ENCODE measurements at places on chromosomes 12 and 14.

- DNase-seq: no peak
Measured at GRCh38 chr12:10511756-10512355, 6.2 kb downstream of the EIF2S3B start.

DNA sequence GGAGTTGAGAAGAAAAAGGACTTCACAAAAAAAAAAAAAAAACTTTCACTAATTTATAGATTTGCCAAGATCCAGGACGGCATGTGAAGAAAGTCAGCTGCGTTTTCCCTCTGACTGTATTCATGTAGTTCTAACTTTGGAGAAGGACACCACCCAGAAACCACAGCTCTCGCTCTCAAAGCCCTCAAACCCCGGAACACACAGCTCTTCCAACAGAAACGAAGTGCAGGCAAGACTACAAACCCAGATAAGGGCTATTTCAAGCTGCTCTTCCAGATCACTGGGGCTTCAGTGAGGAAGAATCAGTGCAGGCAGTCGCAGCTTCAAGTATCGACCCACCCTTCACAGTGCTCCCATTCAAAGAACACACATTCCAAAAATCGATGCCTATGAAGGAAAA, 13.2 kb downstream of the KCNH5 start:
- DNase-seq: no peak

DNA sequence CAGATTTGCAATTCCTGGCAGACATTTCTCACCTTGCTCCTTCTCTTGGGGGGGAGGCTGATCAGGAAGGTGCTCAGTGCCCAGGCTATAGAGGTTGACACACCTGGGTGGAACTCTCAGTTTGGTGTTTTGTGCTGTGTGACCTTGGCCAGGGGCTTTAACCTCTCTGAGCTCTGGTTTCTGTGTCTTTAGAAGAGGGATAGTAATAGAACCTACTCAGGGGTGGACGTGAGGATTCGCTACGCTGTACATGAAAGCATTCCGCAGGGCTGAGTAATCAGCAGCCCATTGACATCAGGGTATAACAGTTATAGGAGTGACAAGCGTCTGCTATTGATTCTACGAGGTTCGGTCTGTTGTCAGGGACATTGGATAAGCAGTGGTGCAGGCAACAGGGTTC, 98.1 kb downstream of the PHETA1 start:
- DNase-seq: no peak

- DNase-seq: no peak
Measured at GRCh38 chr14:52660325-52660724, 35.0 kb downstream of the ERO1A start.

DNA sequence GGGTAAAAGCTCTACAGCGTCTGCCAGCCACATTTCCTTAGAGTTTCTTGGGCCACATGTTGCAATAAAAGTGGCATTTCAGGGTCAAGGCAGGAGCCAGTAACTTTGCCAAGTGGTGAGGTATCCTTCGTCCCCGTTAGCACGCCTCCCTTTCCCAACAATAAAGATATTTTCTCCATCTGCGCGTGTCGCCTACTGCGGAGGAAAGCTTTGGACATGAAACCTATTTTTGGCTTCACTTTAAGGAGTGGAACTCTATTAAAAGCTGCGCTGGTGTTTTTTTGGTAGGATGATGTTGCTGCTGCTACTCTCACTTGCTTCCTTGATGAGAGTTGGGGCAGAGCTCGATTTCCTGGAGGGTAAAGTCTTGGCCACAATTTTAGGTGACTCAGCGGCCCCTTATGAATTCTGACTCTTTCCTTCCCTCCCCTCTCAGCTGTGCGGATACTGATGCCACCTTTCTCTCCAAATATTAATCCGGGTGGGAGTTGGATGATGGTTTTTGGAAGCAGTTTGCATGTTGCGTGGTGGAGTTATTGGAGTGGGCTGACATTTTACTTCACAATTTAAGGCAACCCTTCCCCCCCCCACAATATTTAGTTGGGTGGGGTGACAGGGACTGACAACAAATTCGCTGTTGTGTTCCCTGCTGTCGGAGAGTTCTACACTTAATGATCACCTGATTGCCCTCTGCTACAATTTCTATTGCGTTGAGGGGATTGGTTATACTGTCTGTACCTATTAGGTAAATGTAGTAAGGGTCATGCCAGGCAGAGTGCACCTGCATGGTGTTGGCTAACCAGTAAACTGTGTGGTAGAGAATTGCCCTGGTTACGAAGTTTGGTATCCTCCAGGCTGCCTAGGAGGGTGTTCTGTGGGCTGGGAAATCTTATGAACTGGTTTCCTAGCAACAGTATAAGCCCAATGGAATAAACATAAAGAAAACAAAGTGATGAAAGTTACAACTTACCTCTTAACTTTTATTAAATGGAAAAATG, 1.1 kb downstream of the CCDC91 start:
- DNase-seq: no peak

DNA sequence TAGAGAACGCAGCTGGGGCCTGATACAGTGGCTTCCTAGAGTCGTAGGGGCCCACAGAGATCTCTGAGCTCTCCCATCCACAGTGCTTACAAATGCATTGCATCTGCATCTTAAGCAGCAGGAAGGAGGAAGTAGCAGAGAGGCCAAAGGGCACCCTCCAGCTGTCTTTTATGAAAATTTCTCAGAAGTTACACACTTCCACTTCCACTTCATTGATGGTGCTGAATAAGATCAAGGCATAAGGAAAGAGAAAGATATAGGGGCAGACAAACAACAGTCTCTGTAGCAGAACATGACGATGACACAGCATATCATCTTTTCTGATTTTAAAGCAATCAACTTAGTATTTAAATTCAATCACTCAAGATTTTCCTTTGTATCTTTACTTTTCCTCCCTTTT, 51.6 kb upstream of the ABCC9 start:
- DNase-seq: no peak

DNA sequence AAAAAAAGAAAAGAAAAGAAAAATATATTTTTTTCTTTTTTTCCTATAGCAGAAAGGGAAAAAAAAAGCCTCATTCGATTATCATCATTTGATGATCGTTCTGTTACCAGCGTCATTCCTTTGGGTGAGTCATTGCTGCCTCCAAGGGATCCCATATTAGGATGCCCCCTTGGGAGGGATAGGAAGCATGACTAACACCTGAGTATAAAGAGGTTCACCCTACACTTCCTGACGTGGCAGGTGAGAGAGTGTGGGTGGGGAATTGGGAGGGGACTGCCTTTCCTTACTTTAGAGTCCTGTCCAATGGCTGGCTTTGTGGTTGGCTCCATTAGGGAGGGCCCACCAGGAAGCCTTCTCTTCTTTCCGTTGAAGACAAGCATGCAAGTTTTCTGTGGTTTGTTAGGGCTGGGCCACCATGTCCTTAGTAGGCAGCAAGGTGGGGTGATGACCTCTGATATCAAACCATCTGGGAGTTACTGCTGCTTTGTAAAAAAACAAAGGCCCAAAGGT, 56.1 kb upstream of the FUT8 start:
- DNase-seq: no peak

DNA sequence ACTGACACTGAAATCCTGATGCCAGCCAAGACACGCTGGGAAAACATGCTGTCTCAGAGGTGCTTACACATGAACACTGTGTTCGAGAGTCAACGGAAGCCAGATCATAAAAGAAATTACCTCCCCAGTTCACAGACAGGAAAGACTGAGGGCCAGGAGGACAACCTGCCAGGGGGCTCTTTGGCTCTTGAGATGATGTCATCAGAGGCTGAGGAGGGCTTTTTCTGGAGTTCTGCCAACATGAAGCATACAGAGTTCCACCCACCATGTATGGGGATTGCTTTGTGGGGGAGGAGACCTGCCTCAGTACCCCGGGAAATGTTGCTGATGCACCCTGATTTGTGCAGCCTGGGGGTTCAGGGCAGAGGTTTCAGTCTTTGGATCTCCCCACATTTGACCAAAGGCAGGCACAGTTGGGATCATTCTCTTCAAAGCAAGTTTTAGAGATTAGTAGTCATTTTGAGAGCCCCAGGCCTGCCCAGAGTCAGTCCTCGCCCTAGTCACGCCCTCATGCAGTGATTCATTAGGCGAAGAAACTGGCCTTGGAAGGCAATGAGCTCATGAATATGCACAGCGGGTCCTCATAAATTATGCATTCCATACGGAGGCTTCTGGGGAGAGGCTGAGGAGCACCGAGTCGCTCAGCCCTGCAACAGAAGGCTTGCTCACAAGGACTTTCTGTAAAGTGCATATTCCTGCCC, 34.9 kb upstream of the EML1 start:
- DNase-seq: no peak

- no peak for DNase-seq
Measured at GRCh38 chr14:37559386-37559785, 35.7 kb downstream of the FOXA1 start.

GRCh38 chr14:22607291-22607690, 9.2 kb downstream of the ABHD4 start:
- DNase-seq: no peak

DNA sequence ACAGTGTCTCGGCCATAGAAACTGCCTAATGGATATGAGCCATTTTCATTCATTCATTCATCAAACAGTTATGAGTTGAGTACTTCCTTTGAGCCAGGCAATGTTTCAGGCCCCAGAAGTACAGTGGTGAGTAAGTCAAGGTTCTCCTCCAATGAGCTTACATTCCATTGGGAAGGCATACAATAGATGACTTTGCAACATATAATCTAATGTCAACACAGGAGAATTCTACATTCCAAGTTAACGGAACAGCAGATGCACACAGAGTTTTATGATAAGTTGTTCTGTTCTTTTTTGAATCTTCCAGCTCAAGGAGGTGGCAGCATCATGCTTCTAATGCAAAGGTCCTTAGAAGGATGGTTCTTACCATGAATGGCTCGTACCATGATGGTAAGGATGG, 3.2 kb upstream of the RFC5 start:
- no peak for DNase-seq

DNA sequence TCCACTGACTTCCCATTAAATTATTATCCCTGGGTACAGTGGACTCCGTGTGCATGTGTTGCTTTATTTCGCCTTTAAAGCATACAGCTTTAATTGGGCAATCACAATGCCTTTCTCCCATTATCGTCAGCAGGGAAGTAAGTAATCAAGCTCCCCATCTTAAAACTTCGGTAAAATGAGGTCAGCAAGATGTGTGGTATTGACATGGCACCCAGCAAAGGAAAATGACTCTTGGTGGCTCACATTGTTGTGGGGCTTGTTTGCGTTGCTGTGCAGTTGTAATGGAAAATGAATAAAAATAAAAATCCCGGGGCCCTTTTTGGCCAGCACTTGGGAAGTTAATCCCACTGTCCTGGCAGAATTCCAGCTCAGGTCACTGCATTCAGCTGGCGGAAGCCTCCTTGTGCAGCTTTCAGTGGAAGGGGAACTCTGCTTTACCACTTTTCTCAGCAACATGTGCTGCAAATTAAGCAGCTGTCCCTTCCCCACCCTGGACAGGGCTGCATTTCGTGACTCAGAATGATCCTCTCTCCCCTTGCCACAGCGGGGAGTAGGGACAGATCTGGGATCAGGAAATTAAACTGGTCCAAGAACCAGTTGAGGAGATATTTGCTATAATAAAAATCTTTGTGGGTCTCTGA, 13.9 kb upstream of the ATP2A2 start:
- DNase-seq: no peak

- no peak for DNase-seq
Measured at GRCh38 chr12:7884689-7885088, 12.0 kb upstream of the SLC2A14 start.
